ENCODE measurements at places on chromosomes 12 and 14.

GRCh38 chr14:101020834-101021370, 117.4 kb upstream of the RTL1 start:
- no peak for DNase-seq

DNA sequence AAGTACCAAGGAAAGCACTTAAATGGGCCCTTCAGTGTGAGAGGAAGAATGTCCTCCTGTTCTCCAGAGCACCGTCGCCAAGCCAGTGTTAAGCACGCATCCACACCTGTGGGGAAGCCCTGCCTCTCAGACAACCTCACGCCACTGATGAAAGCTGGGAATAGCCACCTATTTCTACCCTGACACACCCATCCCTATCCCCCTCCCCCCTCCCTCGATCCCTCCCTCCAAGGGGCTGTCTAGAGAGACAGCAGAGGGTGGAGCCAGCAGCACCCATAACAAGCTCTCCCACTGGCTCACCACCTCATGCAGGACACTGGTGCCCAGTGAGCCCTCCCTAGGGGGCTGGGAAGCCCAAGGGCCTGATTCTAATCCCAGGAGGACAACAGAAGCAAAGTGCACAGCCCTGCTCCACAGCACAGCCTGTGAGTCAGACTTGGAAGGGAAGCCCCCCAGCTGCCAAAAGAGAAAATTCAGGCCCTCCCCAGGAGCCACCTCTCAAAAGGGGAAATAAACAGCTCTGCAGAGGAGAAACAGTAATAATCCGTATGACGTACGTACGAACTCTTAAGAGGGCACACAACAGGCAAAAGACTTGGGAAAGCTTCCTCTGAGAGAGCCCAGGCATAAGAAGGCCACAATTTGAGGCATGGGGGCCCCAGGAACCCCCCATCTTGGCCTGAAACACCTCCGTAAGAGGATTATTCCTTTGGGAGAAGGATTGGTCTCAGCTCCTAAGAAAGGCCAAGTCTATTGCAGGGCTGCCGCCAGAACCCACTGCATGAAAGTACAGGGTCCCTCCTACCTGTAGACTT, 7.8 kb downstream of the PITPNM2 start:
- DNase-seq = peak; percentile 38

DNA sequence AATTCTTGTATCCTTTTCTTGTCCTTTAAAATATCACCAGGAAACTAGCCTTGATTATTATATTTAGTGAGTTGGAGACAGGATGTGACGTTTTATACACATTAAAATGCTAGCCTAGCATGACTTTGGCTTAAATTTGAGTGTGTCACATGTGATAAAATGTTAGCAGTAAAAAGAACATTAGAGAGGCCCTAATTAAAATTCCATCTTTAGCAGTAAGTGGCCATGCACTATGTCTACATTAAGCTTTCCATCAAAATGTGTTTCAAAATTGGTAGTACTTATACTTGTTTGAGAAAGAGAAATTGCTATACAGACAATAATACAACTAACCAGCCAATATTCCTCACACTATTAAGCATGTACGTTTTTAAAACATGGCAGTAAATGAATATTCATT, 29.9 kb upstream of the MGAT4C start:
- DNase-seq = no peak

- no peak for DNase-seq
These were observed 245.0 kb downstream of the CHST11 start for GRCh38 chr12:104701756-104702155.

DNA sequence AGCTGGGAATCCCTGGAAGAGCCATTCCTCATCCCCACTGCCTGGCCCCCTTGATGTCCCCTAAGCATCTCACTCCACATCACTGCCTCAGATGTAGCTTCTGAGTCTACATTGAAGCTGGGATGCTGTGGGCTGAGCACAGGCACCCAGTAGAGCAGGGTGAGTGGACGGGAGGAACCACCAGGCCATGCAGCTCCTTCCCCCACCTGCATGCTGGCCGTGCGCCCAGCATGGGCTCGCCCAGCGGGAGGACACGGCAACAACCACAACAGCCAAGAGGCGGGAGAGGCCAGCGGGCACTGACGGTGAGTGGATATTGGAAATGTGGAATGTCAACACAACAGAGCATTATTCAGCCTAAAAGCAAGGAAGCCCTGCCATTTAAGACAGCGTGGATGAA, 310.9 kb downstream of the ADGRD1 start:
- DNase-seq = no peak

DNA sequence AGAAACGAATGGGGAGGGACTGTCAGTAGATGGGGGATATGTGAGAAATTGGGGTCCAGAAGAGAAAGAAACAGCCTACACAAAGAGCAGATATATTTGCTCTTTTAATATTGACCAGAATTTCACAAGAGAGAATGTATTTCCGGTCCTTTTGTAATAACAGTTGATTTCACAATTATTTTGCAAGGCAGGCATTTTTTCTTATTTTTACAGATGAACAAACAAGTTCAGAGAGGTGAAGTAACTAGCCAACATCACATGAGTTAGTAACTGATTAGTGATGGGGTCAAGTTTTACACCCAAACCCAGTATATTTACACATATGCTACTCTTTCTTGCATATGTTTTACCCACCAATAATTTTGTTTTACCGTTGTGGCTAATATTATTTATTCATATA, 188.2 kb downstream of the NAV3 start:
- no peak for DNase-seq

- no peak for DNase-seq
These were observed 129.9 kb downstream of the CPNE8 start for GRCh38 chr12:38775457-38775856.

DNA sequence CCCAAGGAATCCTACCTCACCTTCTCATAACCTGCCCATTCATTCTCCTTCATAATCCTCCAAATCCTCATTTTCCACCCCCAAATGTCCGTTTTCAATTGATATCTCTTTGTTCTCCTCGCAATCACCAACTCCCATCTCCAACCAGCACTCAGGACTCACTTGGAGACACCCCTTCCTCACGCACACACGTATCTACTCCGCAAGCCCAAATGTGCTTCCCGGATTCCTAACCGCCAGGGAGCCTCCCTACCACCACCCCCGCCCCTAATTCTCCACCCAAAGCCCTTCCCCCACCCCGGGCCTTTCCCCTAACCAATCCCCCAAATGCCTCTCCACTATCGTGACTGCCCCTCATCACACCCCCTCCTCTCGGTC, 304 bp downstream of the KCTD10 start:
- no peak for DNase-seq

DNA sequence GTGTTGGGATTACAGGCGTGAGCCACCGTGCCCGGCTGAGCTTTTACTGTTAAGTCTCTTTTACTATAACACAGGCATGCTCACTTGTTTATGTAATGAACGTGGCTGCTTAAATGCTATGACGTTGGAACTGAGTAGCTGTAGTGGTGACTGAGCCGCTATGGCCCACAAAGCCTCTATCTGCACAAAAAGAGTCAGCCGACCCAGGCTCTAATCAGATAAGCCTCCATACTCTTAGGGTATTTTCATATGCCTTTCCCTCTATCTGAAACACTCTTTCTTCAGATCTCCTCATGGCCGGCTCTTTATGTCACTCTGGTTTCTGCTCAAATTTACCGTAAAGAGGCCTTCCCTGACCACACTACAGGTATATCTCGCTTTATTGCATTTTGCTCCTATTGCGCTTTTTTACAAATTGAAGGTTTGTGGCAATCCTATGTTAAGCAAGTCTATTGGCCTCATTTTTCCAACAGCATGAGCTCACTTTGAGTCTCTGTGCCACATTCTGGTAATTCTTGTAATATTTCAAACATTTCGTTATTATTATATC, 8.0 kb downstream of the SLC2A14 start:
- DNase-seq = no peak

DNA sequence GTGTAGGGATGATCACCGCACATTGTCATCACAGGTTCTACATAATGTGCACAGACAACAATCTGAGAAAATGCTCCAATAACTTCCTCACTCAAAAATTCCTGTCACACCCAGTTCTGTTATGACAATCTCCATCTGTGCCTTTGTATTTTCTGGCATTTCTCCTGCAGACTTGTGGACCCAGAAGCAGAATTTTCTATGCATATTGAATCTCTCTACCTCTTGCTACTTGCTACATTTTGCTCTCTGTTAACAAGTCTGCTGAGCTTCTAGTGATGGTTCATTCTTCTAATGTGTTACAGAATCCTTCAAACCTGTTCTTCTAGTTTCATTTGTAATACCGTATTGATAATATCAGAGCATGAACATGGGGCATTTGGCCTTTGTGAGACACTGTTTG, 127.8 kb upstream of the PTPRQ start:
- no peak for DNase-seq

DNA sequence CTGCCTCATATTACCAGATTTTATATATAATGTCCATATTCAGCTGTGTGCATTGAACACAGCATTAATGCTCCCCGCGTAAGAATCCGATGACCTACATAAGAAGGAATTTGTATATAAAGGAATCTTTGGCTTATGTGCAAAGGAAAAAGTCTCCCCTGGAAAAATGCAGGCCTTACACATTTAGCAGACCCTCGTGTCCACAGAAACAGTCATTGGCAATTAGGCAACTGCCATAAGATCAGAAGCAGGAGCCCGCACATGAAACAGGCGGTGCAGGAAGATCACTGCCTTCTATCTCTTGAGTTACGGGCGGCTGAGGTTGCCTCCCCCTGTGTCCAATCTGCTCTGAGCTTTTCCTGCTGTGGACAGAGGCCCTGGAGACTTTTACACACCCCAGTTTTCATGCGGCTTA, 63.2 kb upstream of the RFX4 start:
- no peak for DNase-seq

DNA sequence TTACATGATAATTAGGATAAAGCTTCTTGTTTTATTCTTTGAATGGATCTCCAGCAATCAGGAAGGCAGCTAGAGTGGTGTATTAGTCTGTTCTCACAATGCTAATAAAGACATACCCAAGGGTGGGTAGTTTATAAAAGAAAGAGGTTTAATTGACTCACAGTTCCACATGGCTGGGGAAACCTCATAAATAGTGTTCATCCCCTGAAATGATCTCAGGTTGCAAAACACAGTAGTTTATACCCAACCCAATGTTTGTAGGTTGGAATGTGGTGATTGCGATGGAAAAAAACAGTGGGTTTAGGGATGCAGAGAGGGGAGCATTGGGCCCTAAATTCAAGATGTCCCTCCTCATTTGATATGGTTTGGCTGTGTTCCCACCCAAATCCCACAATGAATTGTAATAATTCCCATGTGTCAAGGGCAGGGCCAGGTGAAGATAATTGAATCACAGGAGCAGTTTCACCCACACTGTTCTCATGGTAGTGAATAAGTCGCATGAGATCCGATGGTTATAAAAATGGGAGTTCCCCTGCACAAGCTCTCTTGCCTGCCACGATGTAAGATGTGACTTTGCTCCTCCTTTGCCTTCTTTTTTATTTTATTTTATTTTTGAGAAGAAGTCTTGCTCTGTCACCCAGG, 11.5 kb downstream of the MUCL1 start:
- no peak for DNase-seq

DNA sequence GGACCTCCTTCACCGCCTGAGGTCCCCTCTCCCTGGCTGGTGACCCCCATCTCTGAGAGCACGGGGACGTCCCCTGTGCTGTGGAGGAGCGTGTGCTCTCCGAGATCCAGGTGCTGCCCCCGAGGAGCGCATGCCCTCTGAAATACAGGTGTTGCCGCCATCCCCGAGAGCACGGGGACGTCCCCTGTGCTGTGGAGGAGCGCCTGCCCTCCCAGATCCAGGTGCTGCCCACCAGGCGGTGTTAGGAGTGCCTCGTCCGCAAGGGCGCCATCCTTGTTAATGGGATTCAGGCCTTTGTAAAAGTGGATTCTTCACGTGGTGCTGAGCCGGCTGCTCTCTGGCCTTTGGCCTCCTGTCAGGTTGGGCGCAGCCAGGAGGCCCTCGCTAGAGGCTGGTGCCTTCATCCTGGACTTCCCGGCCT, 10.1 kb downstream of the NOC4L start:
- DNase-seq = no peak

GRCh38 chr14:94857950-94858349, 88.0 kb upstream of the GSC start:
- no peak for DNase-seq

- DNase-seq = no peak
These were observed 39.6 kb downstream of the CCDC85C start for GRCh38 chr14:99564256-99564925.

- no peak for DNase-seq
These were observed 84.9 kb downstream of the SRGAP1 start for GRCh38 chr12:63929426-63929825.

DNA sequence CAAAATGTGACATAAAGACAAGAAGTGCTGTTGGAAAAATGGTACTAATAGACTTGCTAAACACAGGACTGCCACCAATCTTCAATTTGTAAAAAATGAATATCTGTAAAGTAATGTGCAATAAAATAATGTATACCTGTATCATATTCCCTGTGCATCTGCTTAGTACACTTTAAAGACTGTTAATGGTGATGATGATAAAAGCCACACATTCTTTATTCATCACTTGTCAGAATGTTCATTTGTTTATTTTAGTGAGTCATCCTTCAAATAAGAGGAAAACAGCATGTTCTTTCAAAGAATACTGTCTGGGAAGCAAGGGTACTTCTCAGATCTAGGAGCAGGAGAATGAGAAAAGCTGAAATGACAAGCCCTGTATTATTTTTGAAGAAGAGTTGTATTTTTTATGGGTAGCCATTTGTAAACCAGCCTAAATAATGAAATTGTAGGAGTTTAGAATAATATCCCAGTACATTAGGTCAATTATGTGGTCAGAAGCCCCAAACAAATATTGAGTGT, 78.3 kb upstream of the PSMA6 start:
- DNase-seq = no peak

GRCh38 chr12:90211017-90211416, 502.4 kb upstream of the ATP2B1 start:
- DNase-seq = no peak

DNA sequence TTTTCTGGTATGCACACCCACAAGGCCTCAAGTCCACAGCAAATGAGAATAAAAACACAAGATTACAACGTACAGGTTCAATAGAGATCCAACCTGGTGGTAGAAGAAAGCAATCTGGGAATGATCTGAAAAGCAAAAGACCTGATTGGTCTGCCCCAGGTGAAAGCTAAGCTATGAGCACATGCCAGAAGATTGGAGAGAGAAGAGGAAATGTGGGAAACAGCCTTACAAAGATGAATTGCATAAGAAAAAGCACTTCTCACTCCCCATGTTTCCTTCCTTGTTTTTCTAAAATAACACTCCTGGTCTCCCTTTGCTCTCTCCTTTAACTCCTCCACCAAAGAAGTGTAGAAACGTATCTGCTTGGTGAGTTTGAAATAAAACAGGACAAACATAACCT, 77.3 kb upstream of the ANO6 start:
- DNase-seq = no peak

Measured in HCT116 (cell line).